Activated naive CD4-positive, alpha-beta T cell (primary cell): ENCODE measurements at places on chromosomes 2 and 18.

- DNase-seq = peak; percentile 56
These were observed 19.1 kb downstream of the CAPG start for GRCh38 chr2:85390941-85391669.

DNA sequence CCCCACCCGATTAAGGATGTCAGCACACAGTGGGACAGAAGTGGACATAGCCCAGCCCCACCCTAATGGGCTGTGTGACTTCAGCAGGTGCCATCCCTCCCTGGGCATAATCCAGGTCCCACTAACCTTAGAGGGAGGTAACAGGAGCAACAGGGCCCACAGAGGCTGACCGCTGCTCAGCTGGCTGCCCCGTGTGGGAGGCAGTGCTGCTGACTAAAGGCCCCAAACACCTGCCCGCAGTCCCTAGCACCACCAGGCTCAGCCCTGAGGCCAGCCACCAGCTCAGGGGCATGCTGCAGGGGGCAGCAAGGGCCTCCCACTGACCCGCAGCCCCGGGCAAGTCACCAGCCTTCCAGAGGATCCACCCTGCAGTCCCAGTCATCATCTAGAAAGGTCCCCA is 14.6 kb downstream of the BIN1 start:
- no peak for DNase-seq

GRCh38 chr2:147040298-147041120 is 804.3 kb upstream of the ACVR2A start:
- DNase-seq = no peak

DNA sequence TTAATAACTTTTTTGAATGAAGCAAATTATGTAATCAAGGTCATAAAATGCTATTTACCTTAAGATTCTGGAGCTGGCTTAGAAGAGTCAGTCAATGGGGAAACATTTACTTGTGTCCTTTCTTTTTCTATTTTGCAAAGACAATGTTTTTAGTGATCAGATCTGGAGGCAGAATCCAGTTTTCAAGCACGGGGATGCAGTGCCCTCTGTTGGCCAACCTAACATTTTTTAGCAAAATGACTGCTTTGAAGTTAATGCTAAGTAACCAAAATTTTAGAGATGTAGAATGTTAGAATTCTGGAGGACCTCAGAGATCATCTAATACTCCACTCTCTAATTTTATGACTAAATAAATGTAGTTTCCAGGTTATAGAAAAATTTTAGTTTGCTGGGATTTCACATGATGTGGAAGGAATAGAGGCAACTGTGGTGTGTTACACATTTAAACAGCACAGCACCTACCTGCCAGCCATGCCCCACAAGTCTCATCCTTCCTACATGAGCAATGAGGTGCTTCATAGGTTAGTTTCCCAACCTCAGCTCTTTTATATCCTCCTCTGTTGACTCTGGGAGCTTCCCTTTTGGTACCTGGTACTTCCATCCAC is 23.6 kb upstream of the SLC9A4 start:
- peak; percentile 29 for DNase-seq

- DNase-seq = no peak
These were observed 666.5 kb downstream of the DCDC2C start for GRCh38 chr2:4369826-4370419.

GRCh38 chr2:27078267-27079194 is at the start of gene EMILIN1:
EMILIN1 (plus strand) TSS chr2:27078615; CDS start chr2:27079066, 451 bp downstream.
- DNase-seq = no peak

DNA sequence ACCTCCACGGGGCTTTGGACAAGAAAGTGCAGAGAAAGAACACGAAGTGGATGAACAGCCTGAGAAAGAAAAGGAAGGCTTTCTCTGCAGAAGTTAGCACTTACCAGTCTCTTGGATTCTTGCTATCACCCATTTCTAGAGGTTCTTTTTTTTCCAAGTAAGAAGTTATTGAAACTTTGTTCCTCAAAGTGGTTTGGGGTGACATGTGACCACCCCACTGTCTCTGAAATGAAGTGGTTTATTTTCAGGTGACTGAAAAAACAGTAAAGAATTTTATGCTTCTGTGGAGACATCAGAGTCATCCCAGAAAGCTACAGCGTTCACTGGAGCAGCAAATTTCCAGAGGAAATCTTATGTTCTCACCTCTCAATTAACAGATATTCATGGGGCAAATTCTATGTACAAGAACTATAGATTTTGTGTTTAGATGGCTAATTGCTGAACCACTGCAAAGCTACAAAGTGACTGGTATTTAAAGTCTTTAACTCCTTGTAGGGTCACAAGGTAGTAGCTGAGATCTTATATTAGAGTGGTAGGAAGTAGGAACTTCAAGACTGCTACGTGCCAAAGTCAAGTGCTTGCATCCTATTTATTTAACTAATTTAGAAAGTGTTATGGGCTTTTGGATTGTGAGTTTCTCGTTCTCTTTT is 267.5 kb downstream of the TGIF1 start:
- DNase-seq = no peak

DNA sequence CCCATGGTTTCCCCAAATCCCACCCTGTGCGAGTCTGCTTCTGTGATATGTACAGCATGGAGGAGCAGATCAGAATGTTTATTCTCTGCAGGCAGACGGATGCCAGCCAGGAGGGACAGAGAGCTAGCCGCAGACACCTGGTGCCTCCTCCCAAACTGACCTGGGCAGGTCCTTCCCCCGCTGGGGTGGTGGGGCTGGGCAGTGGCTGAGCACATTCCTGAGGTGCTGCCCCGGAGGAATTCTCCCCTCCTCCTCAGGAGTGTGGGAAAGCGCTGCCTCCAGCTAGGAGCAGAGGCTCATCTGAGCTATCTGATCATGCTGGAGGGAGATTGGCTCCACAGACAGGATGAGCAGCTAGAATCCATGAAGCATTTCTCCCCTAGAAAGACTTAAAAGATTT is 21.7 kb downstream of the C2orf92 start:
- no peak for DNase-seq
